ENCODE measurements at places on chromosomes 5 and 9. TPM values are rescaled to one million over a fixed set of nuclear protein-coding genes. Genes with fewer than 3 reads are reported as not detected.

- peak overlapping the region; percentile 95 for H3K27ac ChIP-seq
- H3K4me1 ChIP-seq, result peaks cover 65% of the 10 kb centered on the region
- H3K4me3 ChIP-seq, result peak overlapping the region; percentile 12
- DNase-seq, result peak; percentile 34
- no peaks in the 10 kb centered on the region for H3K27me3 ChIP-seq
These were observed 3.6 kb upstream of the PSMD5 start for GRCh38 chr9:120846251-120846889.

- H3K36me3 ChIP-seq, result no peaks in the 10 kb centered on the region
- no peak overlapping the region for H3K27ac ChIP-seq
- H3K4me1 ChIP-seq, result no peaks in the 10 kb centered on the region
- no peaks in the 10 kb centered on the region for H3K27me3 ChIP-seq
- no peak for DNase-seq
These were observed 375.2 kb downstream of the PTPRD start for GRCh38 chr9:10237584-10237983.

The ST8SIA4 gene
- total RNA-seq, result 72.1 TPM

The IFNB1 gene
- 0.68 TPM for total RNA-seq

DNA sequence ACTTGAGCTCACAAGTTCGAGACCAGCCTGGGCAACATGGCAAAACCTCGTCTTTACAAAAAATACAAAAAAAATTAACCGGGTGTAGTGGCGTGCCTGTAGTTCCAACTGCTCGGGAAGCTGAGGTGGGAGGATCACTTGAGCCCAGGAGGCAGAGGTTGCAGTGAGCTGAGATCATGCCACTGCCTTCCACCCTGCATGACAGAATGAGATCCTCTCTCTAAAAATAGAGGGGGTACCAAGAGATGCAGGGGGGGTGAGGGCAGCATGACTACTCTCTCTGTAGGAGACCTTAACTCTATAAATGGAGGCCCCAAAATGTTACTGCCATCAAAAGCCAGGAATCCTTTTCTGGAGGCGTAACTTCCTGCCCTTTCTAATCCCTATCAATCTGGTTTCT lies 243.9 kb downstream of the DOCK8 start:
- no peaks in the 10 kb centered on the region for H3K27me3 ChIP-seq
- H3K36me3 ChIP-seq, result peaks cover 87% of the 10 kb centered on the region
- H3K4me1 ChIP-seq, result peaks cover 38% of the 10 kb centered on the region

GRCh38 chr5:138926688-138927448 lies 51.7 kb upstream of the LRRTM2 start:
- H3K27me3 ChIP-seq, result no peaks in the 10 kb centered on the region
- no peaks in the 10 kb centered on the region for H3K4me1 ChIP-seq
- no peak overlapping the region for H3K4me3 ChIP-seq
- peaks cover 10% of the 10 kb centered on the region for H3K36me3 ChIP-seq
- DNase-seq, result no peak
- H3K27ac ChIP-seq, result no peak overlapping the region

All from activated CD4-positive, alpha-beta memory T cell treated with anti-CD3 and anti-CD28 coated beads, Interleukin-2, amount 10 ng/mL, durations not matched to agents 7 days and 5 days (primary cell).